Activated gamma-delta T cell (primary cell): ENCODE measurements at places on chromosomes 6 and 20.
A peak's percentile ranks its signal among the peaks of the same experiment; 100 is the strongest.

DNA sequence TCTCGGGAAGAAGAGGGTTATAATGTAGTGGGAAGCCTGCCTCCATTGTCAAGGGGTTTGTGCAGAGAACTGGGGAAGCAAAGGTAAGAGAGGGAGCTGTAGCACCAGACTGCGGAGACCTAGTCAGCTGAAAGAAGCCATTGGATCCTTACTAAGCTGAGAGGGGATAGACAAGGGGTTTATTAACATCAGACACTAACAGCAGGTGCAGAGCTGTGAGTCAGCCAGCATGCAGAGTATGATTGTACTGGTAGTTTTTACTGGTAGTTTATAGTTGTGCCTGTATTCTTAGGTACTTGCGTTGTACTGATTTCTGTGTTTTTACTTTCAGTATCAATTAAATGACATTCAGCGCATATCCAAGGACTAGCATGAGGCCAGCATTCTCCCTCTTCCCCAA lies 17.8 kb upstream of the COL19A1 start:
- no peak for DNase-seq

GRCh38 chr6:45663251-45664221 lies 285.8 kb upstream of the SUPT3H start:
- DNase-seq, result peak; percentile 26

DNA sequence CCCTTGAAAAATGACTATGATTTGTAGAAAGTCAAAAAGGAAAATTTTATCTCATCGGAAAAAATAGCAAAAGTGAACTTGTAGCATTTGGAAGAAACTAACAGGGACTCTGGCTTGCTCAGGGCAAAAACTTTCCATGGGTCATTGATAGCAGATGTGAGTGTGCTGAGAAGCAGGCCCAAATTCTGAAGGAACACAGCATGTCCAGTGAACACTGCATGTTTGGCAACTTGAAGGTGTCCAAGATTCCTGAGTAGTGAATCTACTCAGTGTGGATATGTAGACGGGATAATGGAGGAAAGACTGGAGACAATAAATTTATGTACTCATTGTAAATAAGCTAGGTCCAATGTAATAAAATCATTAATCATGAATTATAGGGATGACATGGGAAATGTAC lies 8.2 kb downstream of the SLC17A2 start:
- no peak for DNase-seq

- DNase-seq, result no peak
Measured at GRCh38 chr6:33857932-33858475, 54.2 kb upstream of the MLN start.

GRCh38 chr6:101114703-101115102 lies 233.6 kb upstream of the ASCC3 start:
- no peak for DNase-seq

DNA sequence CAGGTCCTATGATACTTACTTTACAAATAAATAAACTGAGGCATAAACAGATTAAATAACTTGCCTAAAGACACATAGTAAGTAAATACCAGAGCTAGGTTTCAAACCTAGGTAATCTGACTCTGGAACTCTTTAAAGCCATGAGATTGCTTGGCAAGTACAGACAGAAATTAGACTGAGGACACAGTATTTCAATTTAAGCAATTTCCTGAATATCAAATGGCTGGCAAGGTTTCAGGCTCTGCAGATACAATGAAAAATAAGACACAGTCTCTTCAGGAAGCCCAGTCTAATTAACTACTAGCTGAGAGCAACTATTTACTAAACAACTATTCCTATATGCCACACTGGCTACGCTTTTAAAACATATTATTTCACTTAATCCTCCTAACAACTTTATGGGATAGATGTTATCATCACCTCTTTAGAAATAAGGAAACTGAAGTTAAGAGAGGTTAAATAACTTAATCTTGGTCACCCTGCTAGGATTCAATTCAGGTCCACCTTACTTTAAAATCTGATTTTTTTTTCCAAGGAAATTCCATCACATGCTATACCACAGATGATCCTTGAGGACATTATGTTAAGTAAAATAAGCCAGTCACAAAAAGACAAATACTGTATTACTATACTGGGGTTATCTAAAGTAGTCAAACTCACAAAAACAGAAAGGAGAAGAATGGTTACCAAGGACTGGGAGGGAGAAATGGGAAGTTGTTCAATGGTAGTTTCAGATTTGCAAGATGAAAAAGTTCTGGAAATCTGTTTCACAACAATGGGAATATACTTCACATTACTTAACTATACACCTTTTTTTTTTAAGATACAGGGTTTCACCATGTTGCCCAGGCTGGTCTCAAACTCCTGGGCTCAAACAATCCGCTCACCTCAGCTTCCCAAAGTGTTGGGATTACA lies 4.1 kb downstream of the TRPC4AP start:
- DNase-seq, result no peak

- DNase-seq, result no peak
Measured at GRCh38 chr6:51199105-51199552, 380.5 kb downstream of the TFAP2B start.

DNA sequence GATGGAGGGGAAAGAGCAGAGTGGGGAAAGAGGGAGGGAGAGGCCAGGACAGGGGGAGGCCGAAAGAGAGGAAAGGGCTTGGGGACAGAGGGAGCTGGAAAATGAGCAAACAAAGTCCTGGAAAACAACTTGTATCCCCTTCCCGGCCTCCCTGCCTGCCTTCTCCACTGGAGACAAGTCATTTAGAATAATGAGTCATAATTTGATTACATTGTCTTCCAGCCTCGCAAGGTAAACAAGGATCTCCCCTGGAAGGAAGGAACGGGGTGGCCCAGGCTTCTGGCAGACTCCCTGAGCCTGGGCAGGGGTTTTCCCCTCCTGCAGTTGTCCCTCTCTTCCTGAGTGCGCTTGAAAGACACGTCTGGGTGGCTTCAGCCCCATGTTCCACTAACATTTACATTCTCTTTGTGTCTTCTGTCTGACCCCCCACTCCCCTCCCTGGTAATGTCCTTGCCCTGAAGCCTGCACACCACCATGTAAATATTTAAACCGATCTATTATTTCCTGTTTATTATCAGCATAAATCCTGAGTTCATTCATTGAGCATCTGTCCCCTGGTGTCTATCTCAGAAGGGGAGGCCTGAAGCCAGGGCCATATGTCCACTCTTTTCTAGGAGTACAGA lies 12.1 kb upstream of the MRPS18A start:
- no peak for DNase-seq

- no peak for DNase-seq
Measured at GRCh38 chr6:116102873-116103272, 2.2 kb downstream of the NT5DC1 start.

- DNase-seq, result no peak
Measured at GRCh38 chr6:104955927-104956730, 778 bp upstream of the LIN28B start.

DNA sequence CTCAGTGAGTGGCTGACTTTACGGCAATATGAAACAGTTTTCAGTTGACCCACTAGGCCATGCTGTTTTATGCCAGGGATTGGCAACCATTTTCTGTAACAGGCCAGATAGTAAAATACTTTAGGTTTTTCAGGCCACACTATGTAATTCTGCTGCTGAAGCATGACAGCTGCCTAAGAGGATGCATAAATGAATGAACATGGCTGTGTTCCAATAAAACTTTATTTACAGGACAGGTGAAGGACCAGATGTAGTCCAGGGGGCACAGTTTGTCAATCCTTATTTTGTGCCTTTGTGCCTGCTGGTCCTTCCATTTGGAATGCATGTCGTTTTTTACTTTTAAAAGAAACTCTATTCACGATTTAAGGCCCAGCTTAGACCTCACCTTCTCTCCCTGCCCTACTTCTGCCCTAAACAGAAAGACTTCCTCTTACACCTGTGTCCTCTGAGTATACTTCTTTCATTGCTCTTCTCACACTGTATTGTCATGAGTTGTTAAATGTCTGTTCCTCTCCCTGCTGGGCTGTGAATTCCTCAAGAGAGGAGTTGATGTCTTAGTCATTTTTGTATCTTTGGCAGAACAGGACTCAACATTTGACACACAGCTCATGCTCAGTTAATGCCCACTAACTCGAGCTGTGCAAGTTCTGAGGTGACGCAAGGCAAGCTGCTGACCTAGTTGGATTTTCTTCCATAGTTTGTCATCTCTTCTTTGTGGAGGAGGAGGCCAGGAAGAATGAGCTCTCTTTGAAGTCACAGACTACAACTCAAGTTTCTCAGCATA lies 90.1 kb upstream of the MAP7 start:
- DNase-seq, result no peak

GRCh38 chr6:149132336-149132735 lies 185.2 kb upstream of the TAB2 start:
- DNase-seq, result no peak

DNA sequence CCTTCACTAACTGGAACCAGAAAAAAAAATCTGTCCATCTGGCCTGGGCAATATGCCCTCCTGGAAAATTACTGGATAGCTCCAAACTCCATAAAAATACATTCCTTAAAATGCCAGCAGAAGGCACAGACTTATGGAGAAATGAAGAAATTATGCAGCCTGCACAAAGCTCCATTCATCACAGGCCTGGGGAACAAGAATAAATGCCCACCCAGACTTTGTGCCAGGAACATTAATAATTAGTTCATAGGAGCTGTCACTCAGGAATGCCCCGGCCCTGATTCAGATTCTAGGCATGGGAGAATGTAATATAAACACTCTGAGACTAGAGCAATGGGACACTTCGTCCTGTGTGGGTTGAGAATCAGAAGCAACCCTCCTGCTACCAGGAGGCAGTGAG lies 199.3 kb downstream of the OTOR start:
- DNase-seq, result no peak

DNA sequence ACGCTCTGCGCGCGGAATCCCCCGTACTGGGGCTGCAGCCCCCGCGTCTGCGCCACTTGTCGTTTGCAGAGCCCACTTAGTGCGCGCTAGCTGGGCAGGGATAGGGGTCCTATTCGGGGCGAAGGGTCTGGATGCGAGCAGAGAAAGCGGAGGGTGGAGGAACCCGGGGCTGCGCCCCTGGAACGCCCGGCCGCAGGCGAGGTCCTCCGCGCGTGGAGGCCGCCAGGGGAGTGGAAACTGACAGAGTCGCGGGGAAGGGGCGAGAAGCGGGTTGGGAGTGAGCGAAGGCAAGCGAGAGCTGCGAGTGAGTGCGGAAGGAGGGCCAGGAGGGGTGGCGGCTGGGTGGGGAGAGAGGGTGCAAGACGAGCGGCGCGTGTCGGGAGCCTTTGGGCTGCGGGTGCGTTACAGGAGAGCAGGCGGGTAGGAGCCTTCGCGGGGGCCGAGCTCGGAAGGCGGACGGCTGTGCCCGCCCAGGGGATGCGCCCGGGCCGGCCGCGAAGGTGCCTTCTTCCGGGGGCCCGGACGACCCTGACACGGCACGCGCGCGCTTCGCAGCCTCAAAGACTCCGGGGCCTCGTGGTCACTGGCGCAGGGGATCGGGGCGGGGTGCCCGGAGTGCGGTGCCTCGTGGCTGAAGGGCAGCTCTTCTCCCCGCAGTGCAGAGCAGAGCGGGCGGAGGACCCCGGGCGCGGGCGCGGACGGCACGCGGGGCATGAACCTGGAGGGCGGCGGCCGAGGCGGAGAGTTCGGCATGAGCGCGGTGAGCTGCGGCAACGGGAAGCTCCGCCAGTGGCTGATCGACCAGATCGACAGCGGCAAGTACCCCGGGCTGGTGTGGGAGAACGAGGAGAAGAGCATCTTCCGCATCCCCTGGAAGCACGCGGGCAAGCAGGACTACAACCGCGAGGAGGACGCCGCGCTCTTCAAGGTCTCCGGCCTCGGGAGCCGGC lies 1.2 kb downstream of the IRF4 start:
- DNase-seq, result no peak

GRCh38 chr6:150549007-150549406 lies 50.7 kb upstream of the PLEKHG1 start:
- DNase-seq, result no peak
